NCI-H1092 treated with DMSO at 0.1 percent for 48 hours (cell line): ENCODE measurements at places on chromosomes 5 and 9.

DNA sequence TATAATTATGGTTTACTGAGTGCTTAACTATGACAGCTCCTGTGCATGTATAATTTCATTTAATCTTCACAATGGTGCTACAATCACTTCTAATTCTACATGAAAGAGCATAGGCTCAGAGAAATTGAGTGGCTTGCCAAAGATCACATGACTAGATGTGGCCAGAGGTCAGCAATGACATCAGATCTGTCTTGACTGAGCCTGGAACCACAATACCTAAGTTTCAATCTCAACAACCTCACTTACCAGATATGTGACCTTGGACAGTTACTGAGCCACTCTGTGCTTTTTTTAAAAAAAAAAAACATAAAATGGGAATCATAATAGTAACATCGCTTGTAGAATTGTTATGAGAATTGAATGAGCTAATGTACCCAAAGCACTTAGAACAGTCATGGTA, 130.7 kb downstream of the TRIM32 start:
- DNase-seq: no peak

DNA sequence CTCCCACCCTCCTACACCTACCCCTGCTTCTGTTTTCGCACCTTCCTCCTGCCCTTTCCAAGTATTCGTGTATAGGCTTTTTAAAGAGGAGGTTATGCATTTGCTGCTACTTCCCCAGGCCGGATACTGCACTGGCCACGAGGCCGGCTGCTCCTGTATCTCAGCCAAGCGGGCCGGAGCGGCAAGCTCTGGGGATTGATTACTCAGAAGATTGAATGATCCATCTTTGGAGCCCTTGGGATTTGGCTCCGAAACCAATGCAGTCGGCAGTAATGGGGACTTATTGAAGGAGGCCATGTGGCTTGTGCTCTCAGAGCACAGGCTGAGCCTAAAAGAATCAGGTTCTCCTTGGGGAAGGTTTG, 405.3 kb downstream of the TLE4 start:
- peak; percentile 76 for DNase-seq

GRCh38 chr9:129282272-129282671, 104.2 kb upstream of the IER5L start:
- no peak for DNase-seq

- no peak for DNase-seq
Observed at GRCh38 chr9:13292158-13292557, 12.7 kb upstream of the MPDZ start.

GRCh38 chr5:68406767-68407241, 191.2 kb downstream of the PIK3R1 start:
- DNase-seq: no peak

- DNase-seq: no peak
Observed at GRCh38 chr5:56112526-56113121, 117.9 kb upstream of the IL6ST start.

DNA sequence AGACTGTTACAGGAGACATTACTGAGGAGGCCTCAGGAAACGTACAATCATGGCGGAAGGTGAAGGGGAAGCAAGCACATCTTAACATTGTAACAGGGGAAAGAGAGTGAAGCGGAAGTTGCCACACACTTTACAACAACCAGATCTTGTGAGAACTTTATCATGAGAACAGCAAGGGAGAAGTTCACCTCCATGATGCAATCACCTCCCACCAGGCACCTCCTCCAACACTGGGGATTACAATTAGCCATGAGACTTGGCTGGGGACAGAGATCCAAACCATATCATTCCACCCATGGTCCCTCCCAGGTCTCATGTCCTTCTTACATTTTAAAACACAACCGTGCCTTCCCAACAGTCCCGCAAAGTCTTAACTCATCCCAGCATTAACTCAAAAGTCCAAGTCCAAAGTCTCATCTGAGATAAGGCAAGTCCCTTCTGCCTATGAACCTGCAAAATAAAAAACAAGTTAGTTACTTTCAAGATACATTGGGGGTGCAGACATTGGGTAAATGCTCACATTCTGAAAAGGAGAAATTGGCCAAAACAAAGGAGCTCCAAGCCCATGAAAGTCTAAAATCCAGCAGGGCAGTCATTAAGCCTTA, 138.3 kb downstream of the TMEM161B start:
- no peak for DNase-seq

DNA sequence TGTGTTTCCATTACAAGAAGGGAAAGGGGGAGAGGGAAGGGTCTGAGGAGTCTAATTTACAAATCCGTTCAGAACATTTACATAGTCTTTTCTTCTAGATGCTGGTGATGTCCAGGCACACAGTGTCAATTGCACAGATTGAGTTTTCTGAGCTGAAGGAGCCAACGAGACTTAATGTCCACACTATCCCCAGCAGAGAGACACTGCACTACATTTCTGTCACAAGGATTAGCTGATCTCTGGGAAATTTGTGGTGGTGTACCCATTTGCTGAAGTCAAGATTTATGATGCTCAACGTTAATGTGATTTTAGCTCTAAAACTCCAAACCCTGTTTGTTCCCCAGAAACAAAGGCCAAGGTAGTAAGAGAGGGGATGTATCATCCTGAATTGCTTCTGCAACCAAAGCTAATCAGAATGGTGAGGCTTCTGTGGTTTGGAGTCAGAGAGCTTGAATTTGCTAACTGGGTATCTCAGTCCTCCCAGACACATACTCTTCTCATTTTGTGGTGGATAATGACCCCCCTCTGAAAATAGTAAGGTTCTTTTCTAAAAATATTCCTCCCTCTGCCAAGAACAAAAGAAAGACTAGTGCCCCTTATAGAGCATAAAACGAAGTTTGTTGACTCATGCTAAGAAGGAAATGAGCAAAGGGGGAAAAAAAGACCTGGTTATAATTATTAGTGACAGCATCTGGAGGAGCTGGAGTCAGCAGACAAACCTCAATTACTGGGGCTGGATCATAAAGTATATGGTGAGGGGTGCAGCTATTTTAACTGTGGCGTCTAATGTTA, 416.9 kb downstream of the PSAT1 start:
- no peak for DNase-seq

- DNase-seq: peak; percentile 64
Observed at GRCh38 chr5:122311961-122312590, at the start of gene SNCAIP. Gene SNCAIP, plus strand, starts transcription at chr5:122312237. Its CDS starts 78,898 bp downstream, at chr5:122391135.

GRCh38 chr5:56837956-56838355, 22.6 kb downstream of the MAP3K1 start:
- no peak for DNase-seq

DNA sequence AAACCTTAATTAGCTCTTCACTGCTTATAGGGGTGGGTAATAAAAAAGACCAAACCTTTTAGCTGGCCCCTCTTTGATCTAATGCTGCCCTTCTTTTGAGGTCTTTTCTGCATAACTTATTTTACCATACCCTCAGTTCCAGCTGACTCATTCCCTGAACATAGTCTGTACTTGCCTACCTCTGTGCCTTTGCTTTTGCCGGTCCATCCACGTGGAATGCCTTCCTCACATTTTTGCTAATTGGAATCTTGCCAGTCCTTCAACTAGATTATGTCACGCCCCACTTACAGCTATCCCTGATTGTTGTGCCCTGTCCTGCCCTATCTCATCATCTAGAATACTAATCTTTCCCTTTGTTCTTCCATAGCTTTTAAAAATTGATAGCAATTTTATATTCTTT, 44.2 kb downstream of the FAF2 start:
- DNase-seq: no peak

DNA sequence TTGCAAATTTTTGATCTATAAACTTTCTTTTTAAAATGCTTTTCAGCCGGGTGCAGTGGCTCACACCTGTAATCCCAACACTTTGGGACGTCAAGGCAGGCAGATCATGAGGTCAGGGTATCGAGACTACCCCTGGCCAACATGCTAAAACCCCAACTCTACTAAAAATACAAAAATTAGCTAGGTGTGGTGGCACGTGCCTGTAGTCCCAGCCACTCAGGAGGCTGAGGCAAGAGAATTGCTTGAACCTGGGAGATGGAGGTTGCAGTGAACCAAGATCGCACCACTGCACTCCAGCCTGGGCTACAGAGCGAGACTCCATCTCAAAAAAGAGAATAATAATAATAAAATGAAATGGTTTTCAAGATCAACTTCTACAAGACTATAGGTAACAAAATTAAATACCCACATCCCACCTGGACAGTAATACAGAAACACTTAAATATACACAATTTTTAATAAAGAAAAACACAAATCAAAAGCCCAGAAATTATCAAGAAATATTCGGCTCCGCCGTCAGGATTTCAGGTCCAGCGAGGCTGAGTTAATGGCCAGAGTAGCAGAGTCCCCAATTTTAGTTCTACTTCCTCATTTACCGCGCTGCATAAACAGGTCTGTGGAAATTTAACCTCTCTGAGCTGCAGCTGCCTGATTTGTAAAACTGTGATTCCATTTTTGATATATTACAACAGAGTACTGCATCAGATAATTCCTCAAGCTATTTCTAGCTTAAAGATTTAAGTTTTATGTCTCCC, 4.0 kb downstream of the TUT7 start:
- no peak for DNase-seq

GRCh38 chr5:99646011-99646647, 717.3 kb upstream of the CHD1 start:
- DNase-seq: no peak

DNA sequence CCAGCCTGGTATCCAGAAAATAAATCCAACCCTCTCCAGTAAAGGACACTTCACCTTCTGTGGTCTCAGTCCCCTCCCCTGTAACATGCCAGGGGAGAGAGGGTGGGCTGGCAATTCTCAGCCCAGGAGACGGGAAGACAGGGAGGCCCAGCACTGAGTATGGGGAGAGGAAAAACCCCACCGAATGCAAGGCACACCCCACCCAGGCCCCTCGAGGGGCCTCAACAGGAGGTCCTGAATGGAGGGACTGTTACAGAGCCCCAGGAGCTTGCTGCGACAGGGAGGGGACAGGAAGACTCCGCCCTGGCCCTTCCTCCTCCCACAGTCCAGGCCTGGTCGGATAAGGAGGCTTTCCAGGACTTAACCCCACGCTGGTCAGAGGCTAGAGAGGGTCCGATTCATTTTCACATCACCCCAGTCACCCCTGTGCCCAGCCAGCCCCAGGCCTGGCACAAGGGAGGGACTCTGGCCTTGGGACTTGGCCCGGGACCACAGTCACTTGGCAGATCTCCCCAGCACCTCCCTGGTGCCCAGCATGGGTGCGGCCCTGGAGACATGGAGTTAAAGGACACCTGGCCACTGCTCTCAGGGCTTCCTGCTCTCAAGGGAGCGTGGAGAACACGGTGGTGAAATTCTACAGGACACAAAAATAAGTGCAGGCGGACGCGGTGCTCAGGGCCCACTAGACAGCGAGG, 44.9 kb upstream of the STXBP1 start:
- DNase-seq: no peak

GRCh38 chr5:168023191-168023590, 268.3 kb upstream of the WWC1 start:
- peak; percentile 2 for DNase-seq

- peak; percentile 82 for DNase-seq
Observed at GRCh38 chr5:6505416-6505755, 56.7 kb downstream of the UBE2QL1 start.

DNA sequence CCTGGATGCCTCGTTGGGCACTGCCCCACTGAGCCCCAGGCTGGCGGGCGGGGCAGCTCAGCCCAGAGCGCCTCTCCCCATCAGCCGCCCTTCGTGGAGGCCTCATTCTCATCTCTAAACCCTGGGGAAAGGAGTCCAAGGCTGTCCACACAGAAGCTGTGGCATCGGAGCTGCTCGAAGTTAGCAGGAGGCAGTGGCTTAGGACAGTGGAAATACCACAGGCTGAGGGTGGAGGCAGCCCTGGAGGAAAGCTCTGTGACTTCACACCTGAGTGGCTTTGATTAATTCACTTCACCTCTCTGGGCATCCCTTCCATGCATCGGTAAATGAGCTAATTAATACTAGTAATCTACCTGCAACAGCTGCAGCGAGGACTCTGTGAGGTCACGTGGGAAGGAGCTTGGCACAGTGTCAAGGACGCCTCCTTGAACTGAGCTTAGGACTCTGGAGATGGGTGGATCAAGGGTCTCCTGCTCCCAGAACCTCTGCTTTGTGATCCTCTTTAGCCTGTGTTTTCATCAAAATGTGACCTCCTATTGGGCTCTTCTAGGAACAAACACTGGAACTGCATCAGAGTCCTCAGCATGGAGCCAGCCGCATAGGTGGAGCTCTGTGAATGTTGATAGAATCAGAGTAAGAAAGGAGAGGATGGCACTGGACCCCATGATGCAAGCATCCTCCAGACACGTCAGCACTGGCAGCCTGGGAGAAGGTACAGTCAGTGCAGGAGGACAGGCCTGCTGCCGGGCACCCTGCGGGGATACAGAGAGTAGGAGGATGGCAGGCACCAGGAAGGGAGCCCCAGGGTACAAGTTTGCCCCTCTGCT, 842 bp upstream of the ANGPTL2 start:
- peak; percentile 35 for DNase-seq

DNA sequence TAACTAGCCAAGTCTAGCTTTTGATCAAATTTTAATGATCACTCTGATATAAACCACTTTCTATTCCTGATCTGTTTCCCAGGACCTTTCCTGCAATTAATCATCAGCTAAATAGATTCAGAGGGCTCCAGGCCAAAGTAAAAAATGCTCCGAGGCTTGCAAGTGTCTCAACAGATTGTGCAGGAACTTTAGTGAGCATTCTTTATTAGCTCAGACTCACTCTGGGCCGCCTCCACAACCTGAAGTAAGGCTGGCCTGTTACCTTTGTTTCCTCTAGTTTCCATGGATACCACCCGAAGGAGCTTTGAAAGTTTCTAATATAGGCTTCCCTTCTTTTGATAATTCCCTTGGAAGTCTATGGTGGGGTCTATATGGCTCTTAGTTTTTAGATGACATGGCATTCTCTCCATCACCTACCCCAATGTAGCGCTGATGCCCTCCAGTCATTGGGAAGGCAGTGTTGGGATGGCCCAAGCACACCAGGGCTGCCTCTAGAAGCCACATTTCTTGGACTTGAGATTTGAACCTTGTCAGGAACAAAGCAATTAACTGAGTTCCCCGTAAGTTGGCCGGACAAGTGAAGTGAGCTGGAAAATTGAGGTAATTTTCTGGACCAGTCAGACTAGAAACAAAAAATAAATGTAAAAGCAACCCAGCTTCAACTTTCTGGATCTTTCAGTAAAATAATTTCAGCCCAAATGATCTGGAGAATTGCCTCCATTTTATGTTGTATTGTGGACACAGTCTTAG, 97.6 kb upstream of the LHFPL2 start:
- no peak for DNase-seq

DNA sequence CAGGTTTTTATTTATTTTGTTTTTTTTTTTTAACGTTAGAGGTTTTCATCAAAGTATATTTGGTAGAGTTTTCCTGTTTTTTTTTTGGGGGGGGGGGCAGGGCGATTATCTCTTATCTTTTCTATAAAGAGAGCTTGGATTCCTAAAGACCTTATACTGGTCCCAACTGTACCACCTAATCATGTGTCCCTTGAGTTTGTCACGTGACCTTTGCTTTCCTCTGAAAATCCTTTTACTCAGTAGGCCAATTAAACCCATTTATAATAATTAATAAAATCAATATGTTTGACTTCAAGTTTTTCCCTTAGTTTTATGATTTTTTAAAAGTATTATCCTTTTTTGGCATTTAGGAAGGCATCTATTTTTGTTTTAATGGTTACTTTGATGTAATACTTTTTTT, 286.4 kb downstream of the AOPEP start:
- no peak for DNase-seq

GRCh38 chr5:67360047-67360446, 163.4 kb upstream of the CD180 start:
- DNase-seq: no peak

- no peak for DNase-seq
Observed at GRCh38 chr5:91178461-91178860, 204.7 kb downstream of the ARRDC3 start.

- DNase-seq: no peak
Observed at GRCh38 chr9:37408933-37409710, 13.4 kb upstream of the GRHPR start.

GRCh38 chr5:101482931-101483330, 579.8 kb upstream of the ST8SIA4 start:
- DNase-seq: no peak
